ENCODE measurements at places on chromosomes 16 and 17. TPM values are rescaled to one million over a fixed set of nuclear protein-coding genes. Genes with fewer than 3 reads are reported as not detected.
A peak's percentile ranks its signal among the peaks of the same experiment; 100 is the strongest.

DNA sequence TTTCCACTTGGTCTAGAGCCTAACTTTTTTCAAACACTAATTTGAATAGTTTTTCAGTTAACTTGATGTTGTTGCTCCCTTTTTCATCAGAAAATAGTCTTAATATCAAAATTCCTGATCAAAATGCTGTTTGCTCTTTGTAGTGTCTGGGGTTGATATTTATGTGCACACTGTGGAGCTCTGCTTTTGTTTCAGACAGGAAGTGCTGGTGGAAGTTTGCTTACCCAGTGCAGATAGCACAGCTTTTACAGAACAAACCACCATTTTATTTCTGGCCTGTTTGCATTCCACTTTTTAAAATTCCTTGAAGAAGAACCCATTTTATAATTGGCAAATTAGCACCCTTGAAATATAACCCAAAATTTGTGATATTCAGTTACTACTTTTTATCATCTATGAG, 125.4 kb downstream of the MRTFB start:
- DNase-seq, result no peak
- H3K27me3 ChIP-seq, result no peaks in the 10 kb centered on the region
- no peaks in the 10 kb centered on the region for H3K36me3 ChIP-seq
- H3K4me1 ChIP-seq, result peaks cover 5% of the 10 kb centered on the region
- H3K4me3 ChIP-seq, result no peak overlapping the region
- peak overlapping the region; percentile 36 for H3K27ac ChIP-seq

GRCh38 chr17:34633351-34633750, 54.0 kb downstream of the TMEM132E start:
- H3K4me3 ChIP-seq, result no peak overlapping the region
- peaks cover 13% of the 10 kb centered on the region for H3K4me1 ChIP-seq
- no peak for DNase-seq
- H3K27ac ChIP-seq, result no peak overlapping the region

DNA sequence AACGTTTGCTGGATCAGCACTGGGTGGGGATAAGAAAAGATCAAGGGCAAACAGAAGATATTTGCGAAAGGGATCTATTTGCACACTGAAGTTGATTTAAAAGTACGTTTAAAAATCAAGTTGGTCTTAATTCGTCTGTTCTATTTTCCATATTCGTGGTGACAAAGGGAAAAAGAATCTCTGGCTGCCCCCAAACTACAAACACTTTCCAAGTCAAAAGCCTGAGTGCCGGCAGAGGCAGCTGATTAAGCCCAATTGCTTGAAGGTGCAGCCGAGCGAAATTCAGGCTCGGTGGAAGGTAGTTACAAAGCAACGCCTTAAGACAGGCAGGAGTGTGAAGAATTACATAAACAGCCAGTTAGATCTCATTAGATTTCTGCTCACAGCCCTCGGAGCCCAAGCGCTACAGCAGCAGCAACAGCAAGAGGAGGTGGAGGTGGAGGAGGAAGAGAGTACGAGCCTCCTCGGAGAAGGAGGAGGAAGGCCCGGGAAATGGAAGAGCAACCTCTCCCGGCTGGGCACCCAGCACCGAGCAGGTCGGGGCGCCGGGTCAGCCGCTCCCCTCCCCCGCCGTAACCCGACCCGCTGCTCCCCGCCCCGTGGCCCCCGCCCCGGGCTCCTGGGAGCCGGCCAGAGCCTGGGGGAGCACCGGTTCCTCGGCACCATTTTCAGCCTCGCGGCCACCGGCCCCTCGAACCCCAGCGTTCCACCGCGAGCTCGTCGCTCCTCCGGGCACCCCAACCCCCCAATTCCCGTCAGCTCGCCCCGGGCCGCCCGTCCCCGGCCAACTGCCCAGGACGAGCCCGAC, 890 bp downstream of the TOB1 start:
- peak; percentile 92 for DNase-seq
- peak overlapping the region; percentile 88 for H3K27ac ChIP-seq
- no peaks in the 10 kb centered on the region for H3K27me3 ChIP-seq

- no peak overlapping the region for H3K27ac ChIP-seq
- no peak for DNase-seq
- H3K4me3 ChIP-seq, result no peak overlapping the region
- no peaks in the 10 kb centered on the region for H3K4me1 ChIP-seq
- H3K36me3 ChIP-seq, result no peaks in the 10 kb centered on the region
Observed at GRCh38 chr16:10338426-10338825, 47.4 kb upstream of the ATF7IP2 start.

- H3K36me3 ChIP-seq, result peaks cover 61% of the 10 kb centered on the region
- peaks cover 27% of the 10 kb centered on the region for H3K4me1 ChIP-seq
- DNase-seq, result no peak
- H3K27ac ChIP-seq, result no peak overlapping the region
Observed at GRCh38 chr16:88886845-88887521, 20.5 kb upstream of the PABPN1L start.

GRCh38 chr17:75404223-75404730, 1.2 kb downstream of the GRB2 start:
- no peaks in the 10 kb centered on the region for H3K36me3 ChIP-seq
- peak overlapping the region; percentile 96 for H3K4me3 ChIP-seq
- H3K27ac ChIP-seq, result peak overlapping the region; percentile 98

DNA sequence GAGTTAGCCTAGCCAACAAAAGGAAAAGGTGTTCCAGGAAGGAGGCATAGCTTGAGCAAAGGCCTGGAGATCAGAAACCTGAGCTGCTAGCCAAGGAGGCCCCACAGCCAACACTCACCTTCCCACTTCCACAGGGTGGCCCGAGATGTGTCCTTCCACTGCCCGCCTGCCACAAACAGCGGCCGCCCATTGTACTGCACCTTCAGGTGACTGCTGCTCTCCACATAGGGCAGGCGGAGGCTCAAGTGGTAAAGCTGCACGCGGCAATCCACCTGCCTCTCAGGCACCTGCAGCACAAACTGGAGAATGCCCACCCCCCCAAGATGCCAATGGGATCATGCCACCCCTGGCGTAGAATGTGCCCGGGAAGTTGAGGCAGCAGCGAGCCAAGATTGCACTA, 111.5 kb downstream of the RMI2 start:
- no peaks in the 10 kb centered on the region for H3K4me1 ChIP-seq
- no peak overlapping the region for H3K27ac ChIP-seq
- H3K27me3 ChIP-seq, result no peaks in the 10 kb centered on the region
- H3K4me3 ChIP-seq, result no peak overlapping the region

DNA sequence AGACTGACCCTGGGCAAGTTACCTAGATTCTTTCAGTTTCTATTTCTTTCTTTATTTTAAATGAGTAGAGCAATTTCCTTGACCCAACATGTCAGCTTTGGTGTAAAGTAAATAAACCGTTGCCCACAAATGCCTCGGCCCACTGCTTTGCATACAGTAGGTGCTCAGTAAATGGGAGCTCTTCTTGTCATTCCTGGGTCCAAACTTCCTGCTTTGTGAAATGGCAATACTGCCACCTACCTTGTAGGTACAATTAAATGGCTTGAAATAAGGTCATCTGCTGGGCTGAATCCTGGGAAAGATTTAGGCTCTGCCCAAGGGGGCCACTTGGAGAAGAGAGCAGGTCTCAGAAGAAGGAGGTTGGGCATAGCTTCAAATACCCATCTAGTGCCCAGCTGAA, 253.0 kb downstream of the HS3ST3B1 start:
- H3K27me3 ChIP-seq, result no peaks in the 10 kb centered on the region
- H3K4me1 ChIP-seq, result no peaks in the 10 kb centered on the region
- no peaks in the 10 kb centered on the region for H3K36me3 ChIP-seq
- H3K4me3 ChIP-seq, result no peak overlapping the region
- no peak overlapping the region for H3K27ac ChIP-seq

GPR139 gene
- not detected for polyA plus RNA-seq
